AML-193 (cell line): ENCODE measurements at places on chromosomes 2 and 18.

- DNase-seq: no peak
These were observed 218.7 kb upstream of the PIEZO2 start for GRCh38 chr18:11368020-11368419.

DNA sequence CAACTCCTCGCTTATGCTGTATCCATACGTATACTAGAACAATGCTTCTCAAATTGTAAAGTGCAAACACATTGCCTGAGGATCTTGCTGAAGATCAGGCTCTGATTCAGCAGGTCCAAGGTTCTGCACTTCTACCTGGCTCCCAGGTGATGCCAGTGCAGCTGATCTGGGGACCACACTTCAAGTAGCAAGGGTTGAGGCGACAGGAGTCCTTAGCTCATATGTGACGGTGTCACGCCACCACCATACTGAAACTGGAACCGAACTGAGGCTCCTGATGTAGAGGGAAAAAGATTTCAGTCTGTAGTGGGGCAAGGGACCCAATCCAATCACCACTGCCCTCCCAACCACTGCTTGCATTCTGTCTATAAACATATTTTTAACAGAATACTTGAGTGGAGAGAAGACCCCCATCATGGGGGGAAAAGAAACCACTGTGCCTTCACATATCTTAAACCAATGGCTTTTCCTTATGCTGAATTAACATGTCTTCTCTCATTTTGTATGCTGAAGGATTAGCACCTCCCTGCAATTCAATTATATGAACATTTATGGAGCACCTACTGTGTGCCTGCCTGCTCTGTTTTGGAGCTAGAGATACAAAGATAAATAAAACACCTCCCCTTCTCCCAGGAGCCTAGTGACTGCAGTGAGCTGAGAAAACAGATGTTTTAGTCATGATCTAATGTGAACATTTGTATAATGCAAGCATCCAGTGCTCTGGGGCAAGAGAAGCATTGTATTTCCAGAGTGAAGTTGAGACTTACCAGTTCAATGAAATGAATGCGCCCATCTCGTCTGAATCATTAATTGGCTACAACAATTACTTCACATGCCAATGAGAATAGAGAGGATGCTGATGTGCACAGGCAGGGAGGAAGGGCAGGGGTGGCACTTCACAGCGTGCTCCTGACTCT lies 6.6 kb upstream of the ASAP2 start:
- no peak for DNase-seq

GRCh38 chr18:11751341-11752115 lies 62.5 kb downstream of the GNAL start:
- no peak for DNase-seq

GRCh38 chr2:70930371-70931329 lies 5.0 kb upstream of the ATP6V1B1 start:
- DNase-seq: no peak

DNA sequence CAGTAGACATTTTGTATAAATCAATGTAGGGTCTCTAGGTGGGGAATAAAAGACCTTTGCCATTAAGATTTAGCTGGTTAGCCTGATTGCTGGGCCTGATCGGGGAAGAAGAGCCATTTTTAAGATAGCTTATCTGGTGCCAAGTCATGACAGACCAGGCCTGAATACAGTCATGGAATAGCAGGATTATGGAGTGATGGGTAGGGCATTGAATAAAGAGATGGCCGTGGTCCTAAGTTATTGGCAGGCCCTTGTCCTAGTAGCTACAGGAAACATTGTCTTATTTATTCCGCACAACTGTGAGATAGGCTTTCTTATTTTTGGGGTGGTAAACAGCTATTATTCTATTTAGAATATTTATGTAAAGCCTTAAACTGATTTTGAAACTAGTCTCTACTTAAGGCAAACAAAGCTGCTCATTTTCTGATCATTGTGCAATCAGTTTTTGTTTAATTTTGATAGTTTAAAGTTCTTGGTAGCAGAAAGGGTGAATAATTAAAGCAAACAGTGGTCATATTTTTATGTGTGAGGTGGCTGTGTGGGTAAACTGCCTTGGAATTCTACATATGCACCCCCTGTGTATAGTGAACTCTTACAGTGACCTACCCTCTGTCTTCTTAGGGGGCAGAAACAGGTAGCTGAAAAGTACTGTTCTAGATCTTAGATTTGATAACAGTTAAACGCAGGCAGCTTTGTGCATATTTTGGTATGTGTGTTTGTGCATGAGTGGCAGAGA lies 22.6 kb downstream of the ZNF236 start:
- no peak for DNase-seq

DNA sequence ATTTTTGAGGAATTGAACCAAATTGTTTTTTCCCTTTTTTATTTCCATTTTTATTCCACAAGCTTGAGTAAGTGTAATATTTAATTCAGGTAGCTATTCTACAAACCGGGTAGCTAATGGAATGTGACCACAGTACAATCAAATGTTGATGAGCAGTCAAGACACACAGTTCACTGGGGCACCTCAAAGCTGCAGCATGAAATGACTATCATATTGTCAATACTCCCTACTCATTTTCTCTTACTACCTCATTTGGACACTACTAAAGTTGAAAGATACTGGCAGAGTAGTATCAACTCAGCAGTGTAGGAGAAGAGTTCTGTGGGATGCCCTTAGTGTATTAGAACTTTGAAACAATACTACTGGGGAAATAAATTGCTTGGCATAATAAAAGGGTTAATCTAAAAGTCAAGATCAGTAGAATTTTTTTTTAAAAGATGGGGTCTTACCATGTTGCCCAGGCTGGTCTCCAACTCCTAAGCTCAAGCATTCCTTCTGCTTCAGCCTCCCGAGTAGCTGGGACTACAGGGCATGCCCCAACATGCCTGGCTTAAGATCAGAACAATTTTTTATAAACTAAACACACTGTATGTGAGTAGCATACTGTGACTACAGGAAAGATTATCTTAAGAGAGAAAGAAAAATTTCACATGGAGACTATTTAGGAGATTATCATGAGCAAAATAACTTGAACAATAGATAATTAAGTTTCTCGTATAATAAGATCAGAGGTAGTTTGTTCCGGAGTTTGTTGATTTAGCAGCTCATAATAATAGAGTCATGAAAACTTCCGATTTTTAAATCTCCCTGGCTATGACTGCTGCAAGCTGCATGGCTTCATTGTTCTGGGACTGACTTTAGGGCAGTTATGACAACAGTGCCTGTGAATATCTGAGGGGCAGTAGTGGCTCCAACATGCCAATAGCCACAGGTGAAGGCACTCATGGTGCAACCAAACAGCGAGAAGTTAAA lies 43.7 kb downstream of the MYO3B start:
- no peak for DNase-seq

DNA sequence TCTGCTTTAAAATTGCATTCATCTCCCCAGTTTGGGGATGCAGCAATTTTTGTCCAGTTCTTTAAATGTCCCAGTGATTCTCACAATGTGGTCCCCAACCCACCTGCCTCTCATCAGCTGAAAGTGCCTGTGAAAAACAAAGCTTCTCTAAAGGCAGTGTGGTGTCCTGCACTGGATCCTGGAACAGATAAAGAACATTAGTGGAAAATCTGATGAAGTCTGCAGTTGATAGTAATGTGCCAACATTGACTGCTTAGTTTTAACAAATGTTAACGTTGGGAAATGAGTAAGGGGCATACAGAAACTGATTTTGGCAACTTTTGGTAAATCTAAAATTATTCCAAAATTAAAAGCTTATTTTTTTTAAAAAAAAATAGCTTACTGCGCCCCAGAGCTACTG lies 9.3 kb downstream of the FZD5 start:
- DNase-seq: no peak

- no peak for DNase-seq
These were observed 125.5 kb downstream of the RAPGEF4 start for GRCh38 chr2:172861098-172861497.

DNA sequence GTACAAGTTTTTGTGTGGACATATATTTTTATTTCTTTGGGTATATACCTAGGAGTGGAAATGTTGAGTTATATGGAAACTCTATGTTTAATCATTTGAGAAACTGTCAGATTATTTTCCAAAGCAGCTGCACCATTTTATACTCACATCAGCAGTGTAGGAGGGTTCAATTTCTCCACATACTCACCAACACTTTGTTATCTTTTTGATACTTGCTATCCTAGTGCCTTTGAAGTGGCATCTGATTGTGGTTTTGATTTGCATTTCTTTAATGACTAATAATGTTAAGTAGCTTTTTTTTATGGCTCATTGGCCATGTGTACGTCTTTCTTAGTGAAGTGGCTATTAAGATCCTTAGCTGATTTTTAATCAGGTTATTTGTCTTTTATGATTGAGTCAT lies 64.7 kb upstream of the SLC8A1 start:
- no peak for DNase-seq

DNA sequence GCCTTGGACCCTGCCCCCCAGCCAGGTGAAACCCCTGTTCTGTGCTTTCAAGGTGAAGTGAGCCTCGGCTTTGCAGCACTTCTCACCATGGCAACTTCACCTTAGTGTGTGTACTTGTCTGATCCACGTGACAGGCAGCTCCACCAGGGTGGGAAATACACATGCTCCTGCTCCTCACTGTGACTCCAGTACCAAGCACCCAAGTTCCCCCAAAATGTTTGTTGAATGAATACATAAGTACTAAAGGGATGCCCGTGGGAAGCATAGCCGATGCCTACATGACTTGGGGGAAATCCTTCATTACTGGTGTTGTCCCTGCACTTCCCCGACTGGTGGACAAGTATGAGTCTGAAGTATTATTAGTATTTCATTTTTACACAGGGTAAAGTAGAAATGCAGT lies 41.8 kb upstream of the GBX2 start:
- no peak for DNase-seq

DNA sequence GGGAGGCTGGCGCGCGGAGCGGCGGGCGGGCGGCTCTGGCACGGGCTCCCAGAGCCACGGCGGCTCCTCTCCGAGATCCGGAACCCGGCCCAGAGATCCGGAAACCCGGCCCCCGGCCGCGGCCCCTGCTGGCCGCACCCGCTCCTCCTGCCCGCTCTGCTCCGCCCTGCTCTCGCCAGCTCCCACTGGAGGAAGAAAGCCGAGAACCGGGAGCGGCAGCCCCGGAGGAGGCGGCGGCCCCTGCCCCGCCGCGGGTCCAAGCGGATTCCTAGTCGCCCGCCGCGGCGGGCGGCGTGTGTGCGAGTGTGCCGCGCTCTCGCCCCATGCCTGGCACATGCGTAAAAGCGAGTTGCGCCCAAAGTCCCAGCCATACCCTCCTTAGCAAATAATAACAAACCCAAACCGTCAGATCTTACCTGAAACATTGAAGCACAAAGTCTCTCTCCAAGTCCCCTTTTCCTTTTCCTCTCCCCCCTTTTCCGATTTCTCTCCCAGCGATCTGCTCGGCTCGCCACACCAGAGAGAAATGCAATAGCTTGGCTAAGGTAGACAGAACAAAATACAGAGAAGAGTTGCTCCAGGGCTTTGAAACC lies 108.7 kb upstream of the KCTD1 start:
- peak; percentile 6 for DNase-seq

GRCh38 chr2:160652236-160652635 lies 158.6 kb upstream of the RBMS1 start:
- peak; percentile 84 for DNase-seq

- DNase-seq: no peak
These were observed 64.0 kb upstream of the ZNF516 start for GRCh38 chr18:76558881-76559667.

DNA sequence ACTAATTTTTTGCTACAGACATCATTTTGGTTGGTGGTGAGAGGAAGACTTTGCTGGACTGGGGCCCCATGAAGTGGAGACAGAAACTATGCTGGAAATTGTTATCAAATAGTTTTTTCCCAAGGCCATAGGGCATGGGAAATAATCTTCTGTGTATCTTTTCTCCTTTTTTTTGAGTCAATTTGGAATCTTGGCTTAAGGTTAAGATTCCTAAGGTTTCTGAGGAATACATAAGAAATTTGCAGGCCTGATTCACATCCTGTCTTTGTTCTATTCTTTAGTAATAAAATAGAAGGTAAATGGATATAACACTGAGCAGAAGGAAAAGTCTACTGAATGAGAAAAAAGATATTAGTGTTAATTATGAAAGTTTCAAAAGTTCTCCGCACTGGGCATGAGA lies 16.6 kb downstream of the SMC6 start:
- DNase-seq: no peak

DNA sequence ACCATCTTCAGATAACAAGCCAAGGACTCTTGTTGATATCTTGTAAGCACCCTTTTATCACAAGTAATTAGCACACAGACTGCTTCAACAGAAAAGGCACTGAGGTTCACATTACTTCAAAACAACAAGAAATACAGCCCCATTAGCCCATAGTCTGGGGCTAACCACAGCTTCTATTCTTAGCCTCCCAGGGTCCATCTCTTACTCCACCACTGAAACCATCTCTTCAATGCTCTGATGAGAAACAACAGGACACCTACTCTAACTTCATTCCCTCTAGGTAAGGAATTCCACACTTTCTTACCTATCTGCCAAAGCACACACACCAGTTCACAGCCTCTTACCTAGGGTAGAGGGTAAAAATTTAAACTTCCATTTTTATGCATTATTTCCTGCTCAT lies 26.4 kb upstream of the CYTIP start:
- DNase-seq: no peak

DNA sequence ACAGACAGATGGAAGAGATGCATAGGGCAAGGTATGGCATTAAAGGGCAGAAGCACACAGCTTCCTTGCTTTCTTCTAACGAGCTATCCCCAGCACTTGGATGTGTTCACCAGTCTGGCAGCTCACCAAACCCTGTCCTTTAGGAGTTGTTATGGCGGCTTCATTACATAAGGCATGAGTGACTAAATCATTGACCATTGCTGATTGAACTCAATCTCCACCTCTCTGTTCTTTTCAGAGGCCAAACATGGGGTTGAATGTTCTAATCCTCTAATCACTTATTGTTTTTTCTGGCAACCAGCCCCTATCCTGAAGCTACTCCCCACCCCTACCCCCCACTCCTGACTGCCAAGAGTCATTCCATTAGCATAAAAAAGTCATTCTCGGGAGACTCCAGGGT lies 301.8 kb downstream of the XIRP2 start:
- DNase-seq: no peak

DNA sequence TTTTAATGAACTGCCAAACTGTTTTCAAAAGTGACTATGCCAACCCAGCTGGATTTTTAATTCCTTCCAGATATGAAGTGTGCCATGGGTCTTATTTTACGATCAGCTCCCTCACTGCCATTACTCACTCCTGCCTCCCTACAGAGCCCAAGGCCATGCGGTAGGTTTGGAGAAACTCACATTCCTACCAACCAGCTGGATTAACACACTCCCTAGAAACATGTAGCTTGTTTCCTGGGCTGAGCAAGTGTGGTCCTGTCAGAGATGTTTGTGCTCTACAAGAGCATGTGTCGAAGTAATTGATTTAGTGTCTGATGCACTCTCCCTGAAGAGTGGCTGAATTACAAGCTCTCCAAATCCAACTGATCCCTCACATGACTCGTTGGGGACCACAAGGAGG lies 82.5 kb downstream of the SPP2 start:
- no peak for DNase-seq

DNA sequence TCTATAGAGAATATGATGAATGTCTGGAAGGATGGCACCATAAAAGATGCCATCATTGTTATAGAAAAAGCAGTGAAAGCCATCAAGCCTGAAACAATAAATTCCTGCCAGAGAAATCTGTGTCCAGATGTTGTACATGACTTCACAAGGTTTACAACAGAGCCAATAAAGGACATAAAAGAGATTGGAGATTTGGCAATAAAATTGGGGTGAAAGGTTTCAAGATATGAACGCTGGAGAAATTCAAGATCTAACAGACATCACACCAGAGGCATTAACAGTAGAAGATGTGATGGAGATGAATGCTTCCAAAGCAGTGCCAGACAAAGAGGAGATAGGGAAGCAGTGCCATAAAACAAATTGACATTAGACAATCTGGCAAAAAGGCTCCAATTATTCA lies 518.8 kb upstream of the ACVR2A start:
- DNase-seq: no peak
